ENCODE measurements at places on chromosomes 2 and 18.
A peak's percentile ranks its signal among the peaks of the same experiment; 100 is the strongest.

- no peak for DNase-seq
Observed at GRCh38 chr2:50650403-50650810, 381.5 kb downstream of the NRXN1 start.

DNA sequence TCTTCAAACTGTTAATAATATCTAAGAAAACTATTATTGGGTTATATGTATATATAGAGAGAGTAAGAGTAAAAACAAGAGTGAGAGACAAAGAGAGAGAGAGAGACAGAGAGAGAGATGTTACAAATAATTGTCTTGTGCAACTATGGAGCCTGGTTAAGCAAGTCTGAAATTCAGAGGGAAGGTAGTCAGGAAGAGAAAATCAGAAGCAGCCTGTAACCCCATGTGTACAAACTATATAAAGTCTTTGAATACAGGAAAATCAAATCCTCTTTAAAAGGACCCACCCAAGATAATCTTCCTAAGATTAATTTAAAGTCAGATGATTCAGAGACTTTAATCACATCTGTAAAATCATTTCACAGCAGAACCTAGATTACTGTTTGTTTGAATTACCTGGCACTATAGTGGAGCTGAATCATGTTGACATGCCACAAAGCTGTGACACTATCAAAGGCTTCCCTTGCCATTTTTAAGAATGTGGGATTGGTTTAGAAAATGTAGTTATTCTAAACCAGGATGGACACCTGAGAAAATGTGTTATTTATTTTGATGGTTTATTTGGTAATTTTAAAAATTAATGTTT is 301.7 kb upstream of the FSIP2 start:
- no peak for DNase-seq

GRCh38 chr2:231397011-231397927 is 1.8 kb downstream of the B3GNT7 start:
- no peak for DNase-seq

- DNase-seq, result no peak
Observed at GRCh38 chr18:45303026-45303425, 312.2 kb upstream of the SLC14A2 start.

- peak; percentile 94 for DNase-seq
Observed at GRCh38 chr18:48952287-48953103, 1.7 kb upstream of the SMAD7 start.

DNA sequence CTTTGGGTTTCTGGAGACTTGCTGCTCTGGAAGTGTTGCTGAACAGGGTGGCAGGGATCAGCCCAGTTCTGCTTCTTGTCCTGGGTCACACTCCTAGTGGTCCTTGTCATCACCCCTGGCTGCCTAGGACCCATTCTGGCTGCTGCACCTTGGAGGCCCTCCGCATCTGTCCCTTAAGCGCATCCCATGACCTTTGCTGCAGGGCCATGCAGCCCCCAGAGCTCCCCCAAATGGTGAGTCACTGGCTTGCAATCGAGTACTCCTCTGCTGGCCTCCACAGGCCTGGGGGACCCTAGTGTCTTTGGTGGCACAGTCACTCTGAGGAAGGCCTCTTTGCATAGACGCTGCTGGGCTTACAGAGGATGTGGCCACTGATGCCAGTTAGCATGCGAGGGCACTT is 188.5 kb downstream of the ASB1 start:
- no peak for DNase-seq

DNA sequence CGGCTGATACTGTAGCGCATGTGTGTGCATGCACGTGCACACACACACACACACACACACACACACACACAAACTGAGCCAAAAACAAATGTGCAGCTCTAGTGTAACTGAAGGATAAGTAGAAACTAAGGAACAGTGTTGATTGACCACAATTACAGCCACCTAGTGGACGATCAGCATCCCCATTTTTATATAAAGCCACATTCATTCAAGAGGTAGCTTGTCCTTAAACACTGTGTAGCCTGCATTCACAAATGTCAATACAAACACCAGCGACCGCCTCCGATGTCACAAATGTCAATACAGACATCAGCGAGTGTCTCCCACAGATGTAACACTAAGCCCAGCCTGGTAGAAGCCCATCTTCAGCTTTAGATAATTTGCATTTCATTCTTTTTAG is 167.4 kb downstream of the PTGR3 start:
- DNase-seq, result no peak

DNA sequence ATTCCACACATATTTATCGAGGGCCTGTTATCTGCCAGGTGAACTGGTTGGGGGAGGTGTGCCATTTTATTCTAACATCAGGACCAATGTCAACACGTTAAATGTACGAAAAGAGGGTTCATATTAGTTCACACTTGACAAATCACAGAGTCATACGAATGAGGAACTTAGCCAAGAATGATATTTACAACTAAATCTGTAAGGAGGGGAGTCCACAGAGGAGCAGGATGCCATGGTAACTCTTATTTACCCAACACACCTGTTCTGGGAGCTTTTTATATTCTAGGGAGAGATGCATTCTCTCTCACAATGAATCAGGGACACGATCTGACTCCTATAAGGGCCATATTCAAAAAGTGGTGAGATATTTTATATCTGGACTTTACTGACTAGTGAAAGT is 144.1 kb downstream of the CDC42EP3 start:
- no peak for DNase-seq

- no peak for DNase-seq
Observed at GRCh38 chr18:63141778-63142176, 177.8 kb downstream of the BCL2 start.

GRCh38 chr2:239440511-239440959 is 39.7 kb upstream of the HDAC4 start:
- no peak for DNase-seq

DNA sequence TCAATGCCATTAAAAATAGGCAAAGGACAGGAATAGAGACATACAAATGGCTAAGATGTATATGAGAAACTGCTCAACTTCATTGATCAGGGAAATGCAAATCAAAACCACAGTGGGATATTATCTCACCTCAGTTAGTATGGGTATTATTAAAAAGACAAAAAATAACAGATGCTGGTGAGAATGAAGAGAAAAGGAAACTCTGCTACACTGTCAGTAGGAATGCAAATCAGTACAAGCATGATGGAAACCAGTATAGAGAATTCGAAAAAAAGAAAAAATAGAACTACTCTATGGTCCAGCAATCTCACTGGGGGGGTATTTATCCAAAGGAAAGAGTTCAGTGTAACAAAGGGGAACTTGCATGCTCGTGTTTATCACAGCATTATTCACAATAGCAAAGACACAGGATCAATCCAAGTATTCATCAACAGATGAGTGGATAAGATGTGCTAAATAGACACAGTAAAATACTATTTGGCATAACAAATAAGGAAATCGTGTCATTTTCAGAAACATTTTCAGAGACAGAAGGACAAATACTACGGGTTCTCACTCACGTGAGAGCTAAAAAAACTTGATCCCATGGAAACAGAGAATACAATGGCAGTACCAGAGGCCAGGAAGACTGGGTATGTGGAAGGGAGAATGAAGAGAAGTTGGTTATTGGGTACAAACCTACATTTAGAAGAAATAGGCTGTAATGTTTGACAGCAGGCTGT is 60.6 kb downstream of the CCDC74A start:
- no peak for DNase-seq

DNA sequence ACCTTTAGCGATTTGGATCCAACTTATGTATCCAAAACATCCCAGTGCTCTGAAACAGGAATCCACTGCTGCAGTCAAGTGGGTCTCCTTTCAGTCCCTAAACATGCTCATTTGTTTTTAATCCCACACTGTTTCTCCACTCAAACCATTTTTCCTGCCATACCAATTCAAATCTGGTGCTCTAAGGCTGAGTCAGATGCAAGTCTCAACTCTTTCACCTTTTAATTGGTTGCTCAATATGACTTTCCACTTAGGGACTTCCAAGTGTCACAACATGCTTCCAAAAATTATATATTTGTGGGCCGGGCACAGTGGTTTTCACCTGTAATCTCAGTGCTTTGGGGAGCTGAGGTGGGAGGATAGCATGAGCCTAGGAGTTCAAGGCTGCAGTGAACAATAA is 113.4 kb upstream of the TANK start:
- no peak for DNase-seq

GRCh38 chr2:27270131-27270530 is 5.1 kb upstream of the DNAJC5G start:
- no peak for DNase-seq

GRCh38 chr18:74139888-74140287 is 7.7 kb downstream of the FBXO15 start:
- DNase-seq, result no peak

DNA sequence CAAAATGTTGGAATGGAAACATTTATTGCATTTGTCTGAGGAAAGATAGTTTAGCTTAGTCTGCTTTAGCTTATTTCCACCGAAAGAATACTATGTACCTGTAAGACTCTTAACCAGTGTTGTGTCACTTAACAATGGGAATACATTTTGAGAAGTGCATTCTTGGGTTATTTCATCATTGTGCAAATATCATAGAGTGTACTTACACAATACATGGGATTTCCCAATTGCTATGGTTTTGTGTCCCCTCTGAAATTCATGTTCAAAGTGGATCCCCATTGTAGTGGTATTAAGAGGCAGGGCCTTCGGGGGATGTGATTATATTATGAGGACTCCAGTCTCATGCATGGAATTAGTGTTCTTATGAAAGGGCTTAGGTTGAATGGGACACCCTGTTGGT is 249.4 kb upstream of the UBE2E3 start:
- no peak for DNase-seq

- DNase-seq, result no peak
Observed at GRCh38 chr2:14828968-14829367, 196.5 kb downstream of the LRATD1 start.

- peak; percentile 40 for DNase-seq
Observed at GRCh38 chr2:240195316-240195861, 54.9 kb upstream of the OTOS start.

- DNase-seq, result no peak
Observed at GRCh38 chr18:43116699-43117294, 1.3 kb upstream of the RIT2 start.

DNA sequence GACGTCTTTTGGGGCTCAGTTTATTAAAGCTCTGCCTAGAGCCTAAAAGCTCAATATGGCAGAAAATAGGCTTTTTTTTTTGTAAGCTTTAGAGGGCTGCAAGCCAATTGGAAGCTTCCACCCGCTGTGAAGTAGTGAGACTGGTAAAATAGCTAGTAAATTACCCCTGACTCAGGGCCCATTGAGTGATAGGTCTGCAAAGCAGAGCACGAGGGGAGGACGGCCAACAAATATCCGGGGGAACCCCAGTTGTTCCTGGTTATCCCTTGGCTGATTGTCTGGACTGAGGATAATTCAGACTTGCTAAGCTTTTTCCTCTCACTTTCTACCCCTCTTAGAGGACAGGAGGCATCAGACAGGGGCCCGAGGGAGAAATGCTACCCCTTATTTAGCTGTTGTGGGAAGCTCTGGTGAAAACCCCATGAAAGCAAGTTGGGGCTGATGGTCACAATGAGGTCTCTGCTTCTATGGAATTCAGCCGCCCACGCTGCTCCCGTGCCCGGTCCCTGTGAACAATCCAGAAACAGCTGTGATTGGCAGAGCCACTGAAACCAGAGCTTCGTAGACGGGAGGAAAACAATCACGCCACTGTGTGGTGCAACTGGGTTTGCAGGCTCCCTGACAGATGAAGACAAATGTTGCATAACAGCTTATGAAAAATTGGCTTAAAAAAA is 141.9 kb upstream of the LGALSL start:
- peak; percentile 86 for DNase-seq

GRCh38 chr2:160650196-160651118 is 156.8 kb upstream of the RBMS1 start:
- no peak for DNase-seq

DNA sequence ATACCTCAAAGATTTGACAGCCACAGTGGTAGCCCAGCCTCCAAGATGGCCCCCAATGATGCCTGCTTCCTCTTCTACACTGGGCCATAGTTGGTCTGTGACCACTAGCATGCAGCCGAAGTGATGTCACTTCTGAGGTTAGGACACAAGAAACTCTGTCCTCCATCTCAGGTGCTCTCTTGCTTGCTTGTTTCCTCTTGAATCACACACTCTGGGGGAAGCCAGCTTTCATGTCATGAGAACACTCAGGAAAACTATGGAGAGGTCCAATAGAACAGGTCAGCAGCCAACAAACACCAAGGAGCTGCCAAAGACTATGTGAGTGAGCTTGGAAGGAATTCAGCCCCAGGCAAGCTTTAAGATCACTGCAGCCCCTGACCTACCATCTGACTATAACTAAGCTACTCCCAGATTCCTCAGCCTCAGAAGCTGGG is 3.3 kb upstream of the ADAM17 start:
- DNase-seq, result no peak

- no peak for DNase-seq
Observed at GRCh38 chr2:16682431-16683118, 16.9 kb upstream of the CYRIA start.

GRCh38 chr2:22947741-22948140 is 437.2 kb upstream of the KLHL29 start:
- no peak for DNase-seq

GRCh38 chr2:206740800-206741199 is 22.6 kb upstream of the DYTN start:
- no peak for DNase-seq

- no peak for DNase-seq
Observed at GRCh38 chr2:221342388-221342787, 229.7 kb downstream of the EPHA4 start.

DNA sequence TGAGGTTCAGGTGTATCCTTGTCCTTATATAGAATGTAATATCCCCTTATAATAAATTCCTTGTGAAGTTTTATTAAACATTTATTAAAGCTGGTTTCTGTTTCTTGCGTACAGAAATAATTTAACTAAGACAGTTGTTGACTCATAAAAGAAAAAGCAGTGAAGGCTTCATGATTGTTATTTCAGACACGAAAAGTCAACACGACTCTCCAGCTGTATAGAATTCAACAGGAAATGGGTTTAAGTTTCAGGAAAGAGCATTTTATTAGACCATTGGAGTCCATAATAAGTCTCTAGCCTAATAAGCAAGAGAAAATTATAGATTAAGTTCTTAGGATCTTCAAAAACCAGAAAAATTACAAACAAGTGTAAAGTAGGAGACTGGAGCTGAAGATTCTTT is 62.2 kb downstream of the KCNE4 start:
- no peak for DNase-seq

- no peak for DNase-seq
Observed at GRCh38 chr2:144848423-144848822, 328.5 kb upstream of the ZEB2 start.

- DNase-seq, result no peak
Observed at GRCh38 chr2:127644066-127645025, 1.6 kb upstream of the GPR17 start.
